Anterior cingulate cortex (tissue), 58 donors: ENCODE measurements at places on chromosomes 4 and X.

DNA sequence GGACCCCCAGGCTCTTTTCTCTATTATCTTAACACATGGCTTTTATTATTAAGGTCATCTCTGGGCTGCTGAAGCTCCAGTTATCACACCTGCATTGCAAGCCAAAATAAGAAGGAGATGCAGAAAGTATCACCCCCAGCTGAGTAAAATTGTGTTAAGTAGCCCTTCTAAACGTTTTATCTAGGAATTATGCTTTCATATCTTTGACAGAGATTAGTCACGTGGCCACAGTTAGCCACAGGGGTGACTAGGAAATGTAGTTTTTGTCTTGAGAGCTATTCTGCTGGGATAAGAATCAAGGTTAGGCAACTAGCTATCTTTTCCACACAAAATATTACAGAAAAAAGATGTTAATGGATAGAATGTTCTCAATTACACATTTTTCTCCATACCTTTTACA is 102.1 kb downstream of the ANXA3 start:
- DNase-seq, result no peak

DNA sequence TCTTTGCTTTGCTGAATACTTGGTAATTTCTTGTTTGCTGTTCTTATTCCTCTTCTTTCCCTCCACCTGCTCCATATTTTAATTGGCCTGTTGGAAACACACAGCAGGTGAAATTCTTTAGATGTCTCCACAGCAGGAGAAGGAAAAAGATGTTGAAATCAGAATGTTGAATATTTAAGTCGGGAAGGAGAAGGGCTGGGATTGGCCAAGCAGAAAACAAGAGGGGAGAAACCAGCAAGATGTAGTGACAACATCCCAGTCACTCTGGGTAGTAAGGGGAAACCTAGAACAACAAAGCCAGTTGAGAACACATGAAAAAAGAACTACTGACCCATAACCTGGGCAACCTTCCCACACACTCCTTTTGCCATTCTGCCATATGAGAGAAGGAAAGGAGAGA is 37.3 kb upstream of the STAG2 start:
- no peak for DNase-seq

GRCh38 chrX:42519666-42520231 is 258.2 kb downstream of the PPP1R2C start:
- no peak for DNase-seq

GRCh38 chr4:40721730-40722171 is 28.0 kb upstream of the NSUN7 start:
- DNase-seq, result no peak

- DNase-seq, result no peak
These were observed 45.3 kb downstream of the RAB33B start for GRCh38 chr4:139499186-139499585.
